ENCODE measurements at places on chromosomes 4 and X.

DNA sequence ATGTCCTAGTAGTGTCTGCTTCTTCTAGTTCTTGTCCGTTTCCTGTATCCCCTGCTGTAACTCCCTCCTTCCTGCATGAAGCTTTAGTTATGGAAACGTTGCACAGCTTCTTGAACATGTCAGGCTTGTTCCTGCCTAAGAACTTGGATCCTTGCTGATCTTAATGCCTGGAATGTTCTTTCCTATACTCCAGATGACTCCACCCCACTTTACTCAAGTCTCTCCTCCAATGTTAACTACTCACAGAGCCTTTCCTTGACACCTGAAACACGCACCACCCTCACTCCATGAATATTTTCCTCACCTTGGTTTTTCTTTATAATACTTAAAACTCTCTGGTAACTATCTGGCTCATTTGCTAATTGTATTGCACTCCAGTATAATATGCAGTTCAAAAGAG, 19.4 kb downstream of the MAGEC3 start:
- no peak for DNase-seq

- no peak for DNase-seq
Observed at GRCh38 chr4:128550060-128550459, 259.4 kb upstream of the JADE1 start.

- DNase-seq = no peak
Observed at GRCh38 chr4:25865586-25865985, 2.8 kb upstream of the SEL1L3 start.

GRCh38 chrX:134570899-134571298, 87.4 kb downstream of the PLAC1 start:
- peak; percentile 28 for DNase-seq

DNA sequence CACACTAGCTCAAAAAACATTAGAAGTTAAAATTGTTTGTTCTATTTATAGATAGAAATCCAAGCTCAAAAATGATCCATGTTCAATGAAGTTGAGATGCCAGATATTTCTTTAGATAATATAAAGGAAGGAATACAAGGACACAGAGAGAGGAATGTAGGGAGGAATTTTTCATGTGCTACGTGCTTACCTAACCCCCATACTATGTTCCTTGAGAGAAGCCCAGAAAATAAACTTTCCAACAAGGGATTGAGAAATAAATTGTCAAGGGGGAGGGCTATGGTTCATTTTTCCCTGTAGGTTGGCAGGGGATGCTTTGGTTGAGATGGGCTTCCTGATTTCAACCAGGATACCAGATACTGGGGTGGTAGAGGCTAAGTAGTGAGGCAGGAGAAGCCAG, 15.6 kb upstream of the ADH5 start:
- peak; percentile 46 for DNase-seq

- no peak for DNase-seq
Observed at GRCh38 chrX:31715675-31716074, 643.8 kb upstream of the FTHL17 start.

GRCh38 chr4:129098531-129099001, 2.6 kb downstream of the C4orf33 start:
- no peak for DNase-seq

DNA sequence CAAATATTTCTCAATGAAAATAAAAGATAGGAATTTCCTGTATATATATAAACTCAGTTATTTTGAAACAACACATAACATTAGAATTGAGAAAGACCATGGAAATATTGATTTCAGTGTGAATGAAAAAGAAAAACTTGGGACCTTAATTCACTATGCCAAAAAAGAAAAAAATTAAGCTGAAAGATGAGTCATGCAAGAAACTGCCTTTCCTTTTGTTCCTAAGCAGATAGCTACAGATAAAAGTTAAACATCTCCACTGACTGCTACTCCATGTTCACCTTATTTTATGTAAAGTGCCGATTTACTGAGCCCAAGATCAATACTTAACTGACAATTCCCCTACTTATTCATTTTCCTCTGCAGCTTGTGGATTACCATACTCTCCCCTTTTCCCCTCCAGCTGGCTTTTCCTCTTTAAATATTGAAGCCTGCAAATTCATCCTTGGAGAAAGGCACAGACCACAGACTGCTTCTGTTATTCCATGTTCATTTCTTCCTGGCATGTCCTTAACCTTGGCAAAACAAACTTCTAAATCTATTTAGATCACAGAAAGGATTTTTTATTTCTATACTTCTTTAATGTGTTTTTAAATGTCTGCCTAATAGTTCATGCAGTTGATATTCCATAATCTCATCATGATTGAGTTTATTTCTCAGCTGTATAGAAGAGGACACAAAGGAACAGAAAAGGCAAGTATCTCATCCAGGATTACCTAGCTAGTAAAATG, 40.5 kb upstream of the YTHDC1 start:
- no peak for DNase-seq

DNA sequence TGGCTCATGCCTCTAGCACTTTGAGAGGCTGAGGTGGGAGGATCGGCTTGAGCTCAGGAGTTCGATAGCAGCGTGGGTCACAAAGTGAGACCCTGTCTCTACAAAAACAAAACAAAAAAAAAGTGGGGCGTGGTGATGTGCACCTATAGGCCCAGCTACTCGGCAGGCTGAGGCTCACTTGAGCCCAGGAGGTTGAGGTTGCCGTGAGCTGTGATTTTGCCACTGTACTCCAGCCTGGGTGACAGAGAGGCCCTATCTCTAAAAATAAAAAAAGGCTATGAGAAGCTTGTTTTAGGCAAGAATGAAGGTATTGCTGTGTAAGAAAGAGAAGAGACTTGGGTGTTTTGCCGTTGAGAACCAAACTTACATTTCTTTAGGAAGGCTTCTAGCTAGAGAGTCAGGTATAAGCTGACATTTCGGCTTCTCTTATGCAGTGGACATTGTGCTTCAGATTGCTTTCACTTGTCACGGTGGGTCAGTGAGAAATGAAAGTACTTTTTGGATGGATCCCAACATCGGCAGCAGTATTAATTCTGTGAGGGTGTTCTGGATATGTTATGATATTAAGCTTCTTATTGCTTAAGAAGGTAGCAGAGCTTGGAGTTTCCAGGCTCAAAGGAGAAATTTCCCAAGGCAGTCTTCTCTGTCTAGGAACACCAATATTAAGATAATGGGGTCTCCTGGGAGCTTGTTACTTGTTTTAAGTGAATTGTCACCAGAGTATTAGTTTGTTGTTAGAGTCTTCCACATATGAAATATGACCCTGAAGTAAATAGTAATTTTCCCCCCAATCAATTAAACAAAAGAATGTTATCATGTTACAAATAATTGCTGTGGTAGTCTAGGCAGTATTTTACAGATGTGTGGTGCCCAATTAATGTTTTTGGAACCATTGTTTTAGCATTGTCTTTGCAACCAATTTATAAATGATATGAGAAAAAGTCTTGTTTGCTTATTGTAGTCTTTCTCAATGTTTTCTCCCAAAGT, 17.6 kb downstream of the TMEM131L start:
- peak; percentile 54 for DNase-seq

DNA sequence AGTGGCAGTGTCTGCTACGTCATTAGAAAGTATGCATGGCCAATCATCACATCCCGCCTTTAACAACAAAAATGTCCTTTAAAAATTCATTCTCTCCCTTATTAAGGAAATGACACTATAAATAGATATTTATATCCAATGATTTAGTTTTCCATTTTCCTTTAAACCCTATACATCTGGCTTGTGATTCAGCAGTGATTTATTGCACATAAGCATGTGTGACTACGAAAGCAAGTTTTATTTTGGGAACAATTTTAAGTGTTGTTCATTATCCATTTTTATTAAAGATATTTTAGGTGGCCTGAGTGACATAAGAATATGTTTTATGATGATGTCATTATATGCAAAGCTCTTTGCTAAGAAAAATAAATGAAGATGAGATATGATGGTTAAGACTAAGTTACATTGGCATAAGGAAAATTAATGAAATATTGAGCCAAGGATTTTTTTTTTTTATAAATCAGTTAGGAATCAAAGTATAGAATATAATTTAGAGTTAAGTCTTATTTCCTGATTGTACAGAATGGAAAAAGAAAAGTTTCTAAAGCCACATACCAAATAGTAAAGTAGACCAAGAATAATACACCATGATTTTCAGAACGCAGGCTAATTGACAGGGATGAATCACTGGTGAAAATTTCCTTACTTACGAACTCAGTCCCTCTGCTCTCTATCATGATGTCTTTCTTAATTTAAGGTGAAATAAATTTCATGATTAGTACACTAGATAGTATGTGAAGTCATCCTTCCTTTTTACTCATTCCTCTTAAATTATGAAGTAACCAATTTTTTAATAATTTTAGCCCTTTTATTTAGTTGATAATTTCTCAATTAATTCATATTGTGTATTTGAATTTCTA, 822.4 kb downstream of the FAT4 start:
- DNase-seq = no peak

DNA sequence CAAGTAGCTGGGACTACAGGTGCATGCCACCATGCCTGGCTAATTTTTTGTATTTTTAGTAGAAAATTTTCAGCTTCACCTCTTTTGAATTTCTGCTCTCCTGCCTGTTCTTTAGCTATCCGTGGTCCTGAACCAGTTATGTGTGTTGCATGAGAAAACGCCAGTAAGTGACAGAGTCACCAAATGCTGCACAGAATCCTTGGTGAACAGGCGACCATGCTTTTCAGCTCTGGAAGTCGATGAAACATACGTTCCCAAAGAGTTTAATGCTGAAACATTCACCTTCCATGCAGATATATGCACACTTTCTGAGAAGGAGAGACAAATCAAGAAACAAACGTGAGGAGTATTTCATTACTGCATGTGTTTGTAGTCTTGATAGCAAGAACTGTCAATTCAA, 13.9 kb downstream of the ALB start:
- DNase-seq = peak; percentile 16

DNA sequence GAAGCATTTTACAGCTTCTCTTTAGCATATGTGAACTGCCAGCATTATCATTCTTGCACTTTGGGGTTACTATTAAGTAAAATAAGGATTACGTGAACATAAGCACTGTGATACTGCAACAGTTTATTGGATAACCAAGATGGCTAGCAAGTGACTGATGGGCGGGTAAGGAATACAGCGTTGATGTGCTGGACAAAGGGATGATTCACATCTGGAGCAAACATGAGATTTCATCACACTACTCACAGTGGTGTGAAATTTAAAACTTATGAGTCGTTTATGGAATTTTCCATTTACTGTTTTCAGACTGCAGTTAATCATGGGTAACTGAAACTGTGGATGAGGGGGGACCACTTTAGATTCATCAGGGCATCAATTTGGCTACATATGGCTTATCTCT, 16.0 kb downstream of the NBDY start:
- DNase-seq = peak; percentile 84
